ENCODE measurements at places on chromosomes 12 and 14.

- no peak for DNase-seq
Measured at GRCh38 chr12:112543751-112544150, 125.0 kb downstream of the PTPN11 start.

DNA sequence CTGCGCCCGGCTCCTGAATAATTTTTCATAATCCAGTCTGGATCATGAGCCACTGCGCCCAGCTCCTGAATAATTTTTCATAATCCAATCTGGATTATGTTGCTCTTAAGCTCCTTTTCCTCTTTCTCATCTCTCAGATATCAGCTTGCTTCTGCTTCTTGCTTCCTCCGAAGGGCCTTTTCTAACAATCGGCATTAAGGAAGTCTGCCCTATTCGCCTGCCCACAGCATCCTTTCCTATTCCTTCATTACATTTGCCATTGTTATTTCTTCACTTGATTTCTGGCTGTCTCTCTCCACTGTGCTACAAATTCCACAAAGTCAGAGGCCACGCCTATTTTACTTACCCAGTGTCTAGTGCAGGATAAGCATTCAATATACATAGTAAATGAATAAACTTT lies 83.5 kb downstream of the TTC7B start:
- DNase-seq, result no peak

DNA sequence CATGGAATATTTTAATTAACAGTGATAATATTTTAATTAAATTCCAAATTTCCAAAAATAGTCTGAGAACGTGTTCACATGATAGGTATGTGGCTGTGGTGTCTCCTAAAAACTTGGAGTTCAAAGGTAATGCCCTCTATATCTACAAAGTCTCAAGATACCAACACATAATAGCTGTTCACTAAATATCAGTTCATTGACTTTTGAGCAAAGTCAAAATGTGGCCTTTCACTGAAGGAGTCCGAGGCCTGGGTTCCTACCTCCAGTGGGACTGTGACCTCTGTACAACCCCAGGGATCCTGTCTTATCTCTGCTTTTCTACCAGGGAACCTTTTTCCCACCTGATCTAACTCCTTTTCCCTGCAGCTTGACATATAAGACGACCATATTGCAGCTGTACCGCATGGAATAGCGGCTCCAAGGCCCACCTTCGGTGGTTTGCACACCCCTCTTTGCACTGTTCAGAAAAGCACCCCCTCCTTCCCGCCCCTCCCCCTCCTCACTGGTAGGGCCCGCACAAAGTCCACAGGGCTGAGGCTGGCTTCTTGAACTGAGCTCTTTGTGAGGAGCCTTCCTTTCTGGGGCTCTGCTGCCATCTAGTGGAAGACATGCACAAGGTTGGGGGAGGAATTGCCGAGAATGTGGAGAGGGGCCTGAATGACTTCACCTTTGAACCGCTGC lies 3.1 kb downstream of the CCND2 start:
- peak; percentile 78 for DNase-seq

GRCh38 chr14:57390806-57391516 lies 575 bp downstream of the NAA30 start:
- no peak for DNase-seq

DNA sequence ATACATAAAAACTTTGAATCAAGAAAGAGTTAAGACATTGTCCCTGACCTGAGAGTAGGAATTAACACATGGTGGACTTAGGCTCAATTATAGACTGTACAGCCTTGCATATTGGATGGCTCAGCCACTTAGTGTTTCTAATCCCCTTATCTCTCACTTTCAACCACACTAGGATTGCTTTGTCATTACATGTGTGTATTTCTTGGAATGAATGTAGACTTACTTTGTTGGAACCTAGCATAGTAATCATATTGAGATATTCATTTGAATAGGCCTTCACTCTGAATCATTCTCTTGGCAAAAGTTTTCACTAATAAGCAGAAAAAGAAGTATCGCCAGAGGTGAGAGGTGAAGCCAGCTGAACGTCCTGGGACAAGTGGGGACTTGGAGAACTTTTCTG lies 1973.9 kb upstream of the FLRT2 start:
- DNase-seq, result no peak

- no peak for DNase-seq
Measured at GRCh38 chr12:40222247-40222646, 2.5 kb upstream of the LRRK2 start.

- peak; percentile 14 for DNase-seq
Measured at GRCh38 chr12:129520739-129521138, 383.1 kb downstream of the TMEM132D start.

GRCh38 chr14:49971156-49972130 lies 78.6 kb downstream of the ARF6 start:
- peak; percentile 21 for DNase-seq

GRCh38 chr12:15151161-15152091 lies 69.8 kb downstream of the RERG start:
- no peak for DNase-seq

GRCh38 chr12:114799574-114800487 lies 115.9 kb upstream of the TBX3 start:
- DNase-seq, result no peak

DNA sequence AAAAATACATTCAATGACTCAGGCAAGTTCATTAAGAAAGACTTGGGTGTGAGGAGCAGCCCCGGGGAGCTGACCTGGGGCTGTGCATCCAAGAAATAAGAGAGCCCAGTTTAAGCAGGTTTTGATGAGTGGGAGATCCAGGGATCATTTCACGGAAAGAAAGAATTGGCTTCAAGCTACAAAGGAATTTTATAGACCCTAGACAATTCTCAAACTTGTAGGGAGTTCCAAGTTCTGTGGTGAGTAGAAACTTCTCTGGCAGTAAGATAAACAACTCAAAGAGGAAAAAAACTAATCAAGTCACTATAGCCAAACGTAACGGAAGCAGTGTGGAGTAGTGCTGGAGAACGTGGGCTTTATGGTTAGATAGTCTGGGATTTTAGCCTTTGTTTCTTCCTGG lies 175.7 kb upstream of the DDHD1 start:
- DNase-seq, result no peak

DNA sequence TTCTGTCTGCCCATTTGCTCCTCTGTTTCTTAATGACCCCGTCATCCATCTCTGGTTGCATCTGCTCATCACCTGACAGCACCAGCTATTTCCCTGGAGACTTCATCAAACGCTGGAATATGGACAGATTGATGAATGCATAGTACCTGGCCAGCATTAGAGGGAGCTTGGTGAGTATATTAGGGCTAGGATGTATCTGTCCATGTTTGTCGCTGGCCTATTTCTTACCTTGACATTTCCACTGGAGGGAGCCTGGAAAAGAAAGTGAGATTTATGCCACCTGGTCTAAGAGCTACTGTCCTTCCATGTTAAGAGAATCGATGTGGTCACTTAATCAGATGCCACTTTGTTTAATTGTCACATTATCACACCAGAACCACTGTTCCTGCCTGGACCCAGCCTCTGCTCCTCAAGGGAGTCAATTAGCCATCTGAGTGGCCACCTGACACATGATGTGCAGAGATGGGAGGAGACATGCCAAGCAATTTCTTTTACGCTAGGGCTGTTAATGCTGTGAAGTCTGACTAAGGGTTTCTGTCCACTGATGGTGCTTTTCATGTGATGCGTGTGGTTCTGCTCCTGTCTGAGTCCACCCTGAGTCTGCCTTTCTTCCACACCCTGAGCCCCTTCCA lies 75.3 kb upstream of the SFSWAP start:
- DNase-seq, result no peak

GRCh38 chr12:123243671-123244262 lies 10.5 kb downstream of the MTRFR start:
- no peak for DNase-seq

- no peak for DNase-seq
Measured at GRCh38 chr12:26939192-26939832, 1.0 kb downstream of the FGFR1OP2 start.

DNA sequence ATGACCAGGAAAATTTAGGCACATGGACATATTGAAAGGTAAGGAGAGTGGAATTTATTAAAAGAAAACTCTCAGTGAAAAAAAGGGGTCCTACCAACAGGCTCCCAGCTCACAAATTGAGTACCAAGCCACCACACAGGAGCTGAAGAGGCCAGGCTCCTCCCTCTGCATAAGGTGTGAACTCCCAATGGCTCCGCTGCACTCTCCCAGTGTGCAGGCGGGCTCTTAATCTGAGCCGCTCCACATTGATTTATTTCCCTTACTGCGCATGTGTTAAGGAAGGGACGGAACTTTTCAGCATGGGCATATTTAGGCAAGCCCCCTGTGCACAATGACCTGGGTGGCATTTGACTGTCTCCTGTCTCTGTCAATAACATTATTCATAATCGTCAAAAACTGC lies 68.6 kb upstream of the PLEKHG7 start:
- DNase-seq, result no peak

DNA sequence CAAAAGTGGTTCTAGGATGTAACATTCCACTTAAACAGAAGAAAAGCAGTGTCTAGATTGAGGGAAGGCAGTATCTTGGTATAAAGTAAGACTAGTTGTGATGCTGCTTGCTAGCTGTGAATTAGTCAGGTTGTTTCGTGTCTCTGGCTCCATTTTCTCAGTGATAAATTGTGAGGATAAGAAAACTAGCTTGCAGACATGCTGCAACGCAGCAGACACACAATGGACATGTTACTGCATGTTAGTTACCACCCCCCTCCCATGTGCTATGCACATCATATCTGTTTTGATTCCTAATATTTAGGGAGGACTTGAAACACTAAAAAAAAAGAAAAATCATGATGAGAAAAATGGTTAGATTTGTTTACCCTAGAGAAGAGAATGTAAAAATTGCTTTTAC lies 2.9 kb downstream of the CCNK start:
- DNase-seq, result no peak

GRCh38 chr12:28130625-28131598 lies 59.3 kb upstream of the CCDC91 start:
- no peak for DNase-seq

GRCh38 chr14:94673781-94674231 lies 61.6 kb downstream of the SERPINA3 start:
- DNase-seq, result no peak

GRCh38 chr12:91577586-91578539 lies 395.2 kb upstream of the DCN start:
- peak; percentile 20 for DNase-seq

DNA sequence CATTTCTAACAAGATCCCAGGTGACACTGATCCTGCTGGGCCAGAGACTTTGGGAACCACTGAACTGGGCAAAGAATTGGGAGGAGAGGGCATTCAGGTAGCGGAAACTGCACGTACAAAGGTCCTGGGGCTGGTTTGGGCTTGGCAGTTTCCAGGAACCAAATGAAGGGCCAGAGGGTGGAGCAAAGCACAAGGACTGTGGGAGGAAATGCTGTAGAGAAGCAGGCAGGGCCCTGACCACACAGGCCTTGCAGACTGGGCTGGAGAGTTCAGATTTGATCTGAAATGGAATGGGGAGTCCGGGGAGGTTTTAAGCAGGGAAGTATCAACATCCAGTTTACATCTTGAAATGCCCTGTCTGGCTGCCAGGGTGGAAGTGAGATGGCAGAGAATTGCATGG lies 195.1 kb downstream of the PHETA1 start:
- DNase-seq, result no peak

- DNase-seq, result peak; percentile 44
Measured at GRCh38 chr14:39107591-39107996, 4.6 kb upstream of the SEC23A start.

- no peak for DNase-seq
Measured at GRCh38 chr12:39502726-39503125, 59.8 kb upstream of the KIF21A start.

GRCh38 chr12:54522243-54522642 lies 24.7 kb downstream of the NCKAP1L start:
- DNase-seq, result no peak

GRCh38 chr14:51513281-51513680 lies 138.4 kb upstream of the FRMD6 start:
- DNase-seq, result no peak

Data from Jurkat, Clone E6-1 (cell line).